Activated naive CD8-positive, alpha-beta T cell treated with anti-CD3 and anti-CD28 coated beads, Interleukin-2, amount 50 U/mL, for 24 hours (primary cell): ENCODE measurements at places on chromosomes 16 and 17.

DNA sequence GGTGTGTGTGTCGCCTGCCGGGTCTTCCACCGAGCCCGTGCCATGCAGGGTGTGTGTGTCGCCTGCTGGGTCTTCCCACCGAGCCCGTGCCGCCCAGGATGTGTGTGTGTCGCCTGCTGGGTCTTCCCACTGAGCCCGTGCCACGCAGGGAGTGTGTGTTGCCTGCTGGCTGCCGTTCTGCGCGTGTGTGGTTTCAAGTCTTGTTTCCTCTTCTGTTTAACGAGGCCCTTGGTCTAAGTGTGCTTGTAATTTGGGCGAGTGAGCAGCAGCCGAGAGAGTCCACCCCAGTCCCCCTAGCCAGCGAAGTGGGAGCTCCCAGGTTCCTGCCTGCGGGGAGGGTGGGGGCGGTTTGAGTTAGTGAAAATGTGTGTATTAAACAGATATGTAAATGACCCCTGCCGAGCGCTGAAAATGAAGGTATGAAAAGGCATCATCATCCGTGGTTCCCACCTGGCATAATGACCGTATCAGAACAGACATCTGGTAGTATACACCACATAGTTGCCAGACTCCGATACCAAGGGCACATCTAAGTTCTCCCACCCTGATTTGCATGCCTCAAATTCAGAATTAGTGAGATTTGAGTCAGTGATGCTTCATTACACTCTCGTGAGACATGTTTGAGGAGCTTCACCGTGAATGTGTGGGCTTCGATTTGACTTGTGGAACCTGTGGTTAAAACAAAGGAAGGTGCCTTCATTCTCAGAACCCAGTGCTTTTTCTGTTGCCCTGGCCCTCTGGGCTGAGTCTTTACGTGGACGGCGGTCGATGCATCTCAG, 114.5 kb upstream of the CHMP6 start:
- DNase-seq = peak; percentile 74

DNA sequence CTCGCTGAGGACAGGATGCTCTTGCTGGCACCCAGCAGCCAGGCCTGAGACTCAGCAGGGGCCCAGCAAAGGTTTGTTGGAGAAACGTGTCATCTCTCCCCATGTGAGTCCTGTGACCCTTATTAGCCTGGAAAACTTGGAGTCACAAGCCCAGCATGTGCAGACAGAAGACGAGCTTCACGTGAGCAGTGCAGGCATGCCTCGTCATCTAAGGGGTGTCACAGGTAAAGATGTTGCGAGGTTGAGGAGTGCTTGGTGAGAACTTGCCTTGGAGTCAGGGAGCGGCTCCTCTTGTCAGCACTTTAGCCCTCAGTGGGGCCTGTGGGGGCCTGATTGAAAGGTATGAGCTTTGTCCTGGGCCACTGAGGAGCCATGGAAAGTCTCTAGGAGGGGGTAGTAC, 2.1 kb upstream of the CTRL start:
- DNase-seq = no peak

- no peak for DNase-seq
These were observed 68.1 kb upstream of the TRAP1 start for GRCh38 chr16:3785413-3785812.

GRCh38 chr17:68248199-68248825, 469 bp downstream of the AMZ2 start:
- no peak for DNase-seq

DNA sequence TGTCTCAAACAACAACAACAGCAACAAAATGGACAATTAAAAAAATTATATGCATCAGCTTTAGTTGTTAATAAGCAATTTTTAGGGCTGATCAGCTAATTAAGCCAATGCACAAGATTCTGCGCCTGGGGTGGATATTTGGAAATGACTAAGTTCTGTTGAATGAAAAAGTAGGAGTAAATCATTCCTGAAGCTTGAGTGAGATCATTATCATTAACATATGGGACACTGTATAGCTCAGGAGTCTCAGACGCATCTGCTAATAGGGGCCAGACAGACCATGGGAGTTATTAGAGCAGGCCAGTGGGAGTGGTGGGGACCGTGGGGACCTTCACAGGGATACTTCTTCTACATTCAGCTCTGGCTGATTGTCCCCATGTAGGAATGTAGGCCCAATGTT, 22.8 kb downstream of the IRX5 start:
- no peak for DNase-seq
